Cortex of kidney (tissue), 1 donor: ENCODE measurements at places on chromosomes 13 and 19.

GRCh38 chr19:29622166-29623070 is 16.3 kb downstream of the POP4 start:
- no peak for DNase-seq

- DNase-seq: no peak
Measured at GRCh38 chr19:34767951-34768350, 5.1 kb downstream of the ZNF599 start.

- DNase-seq: no peak
Measured at GRCh38 chr19:38557205-38557799, 60.5 kb downstream of the MAP4K1 start.

GRCh38 chr13:100710176-100710575 is 35.6 kb upstream of the TMTC4 start:
- no peak for DNase-seq

- no peak for DNase-seq
Measured at GRCh38 chr13:101846701-101847100, 394.2 kb downstream of the ITGBL1 start.

DNA sequence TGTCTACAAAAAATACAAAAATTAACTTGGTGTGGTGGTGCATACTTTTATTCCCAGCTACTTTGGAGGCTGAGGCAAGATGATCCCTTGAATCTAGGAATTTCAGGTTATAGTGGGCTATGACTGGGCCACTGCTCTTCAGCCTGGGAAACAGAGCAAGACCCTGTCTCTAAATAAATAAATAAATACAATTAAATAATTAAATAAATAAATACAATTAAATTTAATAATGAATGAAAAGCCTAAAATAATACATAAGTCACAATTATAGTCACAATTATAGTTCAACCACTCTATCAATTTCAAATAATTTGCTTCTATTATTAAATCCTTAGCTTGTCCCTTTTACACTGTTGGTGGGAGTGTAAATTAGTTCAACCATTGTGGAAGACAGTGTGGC is 146.4 kb upstream of the RFC3 start:
- DNase-seq: no peak

DNA sequence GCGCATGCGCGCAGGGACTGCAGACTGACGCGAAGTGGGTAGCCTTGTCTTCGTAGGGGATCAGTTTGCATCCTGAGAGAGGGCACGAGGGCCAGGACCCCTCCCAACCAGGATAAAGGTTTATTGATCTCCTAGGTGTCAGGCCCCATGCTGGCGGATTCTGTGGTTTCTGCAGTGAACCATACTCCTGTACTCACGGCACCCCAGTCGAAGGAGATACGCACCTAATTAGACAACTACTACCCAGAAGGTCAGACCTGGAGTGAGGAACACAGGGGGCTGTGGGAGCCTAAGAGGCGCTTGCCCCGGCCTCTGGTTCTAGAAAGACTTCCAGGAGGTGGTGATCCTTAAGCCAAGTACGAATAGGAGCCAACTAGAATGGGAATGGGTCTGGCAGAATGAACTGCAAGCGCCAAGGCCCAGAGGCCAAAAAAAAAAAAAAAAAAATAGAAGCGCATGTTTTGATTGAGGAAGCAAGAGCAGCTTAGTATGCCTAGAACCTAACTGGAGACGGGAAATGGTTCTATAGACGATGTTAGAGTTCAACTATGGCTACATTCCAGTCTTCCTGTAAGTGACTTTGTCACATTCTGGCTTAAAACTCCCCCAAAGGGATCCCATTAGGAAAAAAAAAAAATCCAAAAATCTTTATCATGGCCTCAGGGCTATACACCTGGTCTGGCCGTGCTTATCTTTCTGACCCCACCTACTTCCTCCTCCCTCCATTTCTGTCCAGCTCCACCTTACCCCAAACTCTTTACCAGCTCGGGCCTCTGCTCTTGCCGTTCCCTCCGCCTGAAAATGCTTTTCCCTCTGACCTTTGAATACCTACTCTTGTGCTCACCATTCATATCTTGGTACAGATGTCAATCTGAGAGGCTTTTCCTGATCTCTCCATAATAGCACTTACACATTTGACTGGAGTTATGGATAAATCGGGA is 902 bp upstream of the ZNF428 start:
- no peak for DNase-seq

DNA sequence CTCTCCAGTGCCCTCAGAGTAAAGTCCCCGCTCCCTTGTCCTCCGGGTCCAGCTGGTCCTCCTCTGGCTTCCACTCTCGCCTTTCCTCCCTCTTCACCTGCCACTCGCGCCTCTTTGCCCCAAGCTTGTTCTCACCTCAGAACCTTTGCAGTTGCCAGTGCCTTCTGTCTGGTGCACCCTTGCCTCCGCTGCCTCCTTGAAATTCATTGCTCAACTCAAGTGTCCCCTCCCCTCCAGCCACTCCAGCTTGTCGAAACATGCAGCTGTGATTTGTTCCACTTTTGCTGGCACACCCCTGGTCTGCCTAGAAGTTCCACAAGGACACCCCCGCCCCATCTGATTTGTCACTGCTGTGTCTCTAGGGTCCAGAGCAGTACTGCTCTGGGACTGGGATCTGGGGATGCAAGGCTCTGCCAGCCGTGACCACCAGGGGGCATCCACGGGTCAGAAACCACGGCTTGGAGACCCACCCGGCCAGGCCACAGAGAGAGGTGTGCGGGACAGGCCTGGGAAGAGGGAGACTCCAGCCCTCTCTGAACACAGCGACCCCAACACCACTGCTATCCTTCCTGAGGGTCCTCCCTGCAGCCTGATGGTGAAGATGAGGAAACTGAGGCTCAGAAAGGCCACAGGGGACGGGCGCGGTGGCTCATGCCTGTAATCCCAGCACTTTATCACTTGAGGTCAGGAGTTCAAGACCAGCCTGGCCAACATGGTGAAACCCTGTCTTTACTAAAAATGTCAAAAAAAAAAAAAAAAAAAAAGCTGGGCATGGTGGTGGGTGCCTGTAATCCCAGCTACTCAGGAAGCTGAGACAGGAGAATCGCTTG is 49.9 kb downstream of the AP1M1 start:
- no peak for DNase-seq

DNA sequence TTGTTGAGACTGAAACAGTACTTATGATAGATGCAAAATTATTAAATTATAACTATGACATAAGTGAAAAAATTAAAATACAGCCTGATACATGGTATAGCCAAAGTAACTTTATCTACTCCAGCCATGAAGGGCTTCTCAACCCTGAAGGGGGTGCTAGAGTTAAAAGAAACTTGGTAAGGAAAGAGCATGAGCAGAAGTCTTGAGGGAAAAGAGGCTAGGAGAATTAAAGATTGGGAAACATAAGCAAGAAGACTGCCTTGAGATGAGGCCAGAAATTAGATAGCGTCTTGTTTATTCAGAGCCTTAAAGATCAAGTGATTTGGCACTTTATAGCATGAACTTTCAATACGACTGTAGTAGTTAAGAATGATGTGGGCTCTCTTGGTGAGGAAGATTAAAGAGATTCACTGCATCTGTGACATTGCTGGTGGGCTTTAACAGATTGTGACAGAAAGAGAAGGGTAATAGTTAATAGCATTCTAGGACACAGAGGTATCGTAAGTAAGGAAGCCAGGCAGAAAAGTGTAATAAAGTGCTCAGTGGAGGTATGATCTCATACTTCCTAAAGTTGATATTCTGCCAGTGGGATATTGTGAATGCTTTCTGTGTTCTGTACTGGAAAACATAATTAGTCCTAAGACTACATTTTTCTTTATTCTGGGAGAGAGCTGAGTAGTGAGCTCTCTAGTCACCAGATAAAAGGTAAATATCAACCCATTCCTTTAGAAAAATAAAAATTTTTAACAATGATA is 385.4 kb upstream of the PRR20A start:
- no peak for DNase-seq

GRCh38 chr13:50208826-50209335 is 193.6 kb downstream of the KCNRG start:
- no peak for DNase-seq

DNA sequence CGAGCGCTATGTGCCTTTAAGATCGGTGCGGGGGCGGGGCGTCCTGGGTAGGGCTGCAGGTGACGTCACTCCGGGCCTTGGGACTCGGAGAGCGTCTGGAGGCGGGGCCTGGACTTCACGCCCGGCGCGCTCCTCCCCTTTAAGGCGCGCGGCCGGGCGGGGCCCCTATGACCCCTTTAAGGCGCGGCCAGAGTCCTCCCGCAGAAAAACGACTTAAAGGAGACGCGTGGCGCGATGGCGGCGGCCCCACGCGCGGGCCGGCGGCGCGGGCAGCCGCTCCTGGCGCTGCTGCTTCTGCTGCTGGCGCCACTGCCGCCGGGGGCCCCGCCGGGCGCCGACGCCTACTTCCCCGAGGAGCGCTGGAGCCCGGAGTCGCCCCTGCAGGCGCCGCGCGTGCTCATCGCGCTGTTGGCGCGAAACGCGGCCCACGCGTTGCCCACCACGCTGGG is at the start of gene COLGALT1:
TSS of gene COLGALT1 (plus strand) at position 170 of the 449 bp plus-strand sequence. CDS start at position 235, 65 bp downstream.
- DNase-seq: no peak

DNA sequence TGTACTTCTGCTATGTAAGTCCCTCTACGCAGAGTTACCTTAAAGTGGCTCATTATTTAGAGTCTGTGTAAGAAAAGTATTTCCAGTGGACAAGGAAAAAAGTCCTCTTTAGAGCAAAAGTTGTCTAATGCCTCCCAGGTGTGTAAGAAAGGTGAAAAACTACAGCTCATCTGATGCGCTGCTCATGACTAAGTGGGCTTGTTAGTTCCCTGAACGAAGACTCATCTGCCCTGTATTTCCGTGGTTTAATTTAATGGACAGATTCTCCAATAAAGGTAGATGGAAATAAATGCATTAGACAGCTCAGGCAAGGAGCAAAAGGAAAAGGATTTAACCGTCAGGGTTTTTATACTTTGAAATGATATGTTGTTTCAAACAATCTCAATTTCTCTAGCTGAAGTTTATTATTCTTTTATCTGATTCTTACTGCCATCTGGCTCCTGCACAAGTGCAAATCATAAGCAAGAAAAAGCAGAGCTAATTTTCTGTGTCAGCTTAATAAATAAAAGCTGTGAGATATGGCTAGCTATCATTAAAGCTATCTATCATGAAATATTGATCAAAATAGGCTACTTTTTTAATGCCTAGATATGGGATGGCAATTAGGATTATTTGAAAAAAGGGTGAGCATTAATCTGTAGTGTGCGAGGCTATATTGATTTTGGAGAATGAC is 73.7 kb upstream of the PCDH9 start:
- no peak for DNase-seq

GRCh38 chr19:19558636-19559035 is 20.6 kb downstream of the CILP2 start:
- DNase-seq: no peak

- no peak for DNase-seq
Measured at GRCh38 chr19:8640402-8641004, 10.1 kb downstream of the NFILZ start.

DNA sequence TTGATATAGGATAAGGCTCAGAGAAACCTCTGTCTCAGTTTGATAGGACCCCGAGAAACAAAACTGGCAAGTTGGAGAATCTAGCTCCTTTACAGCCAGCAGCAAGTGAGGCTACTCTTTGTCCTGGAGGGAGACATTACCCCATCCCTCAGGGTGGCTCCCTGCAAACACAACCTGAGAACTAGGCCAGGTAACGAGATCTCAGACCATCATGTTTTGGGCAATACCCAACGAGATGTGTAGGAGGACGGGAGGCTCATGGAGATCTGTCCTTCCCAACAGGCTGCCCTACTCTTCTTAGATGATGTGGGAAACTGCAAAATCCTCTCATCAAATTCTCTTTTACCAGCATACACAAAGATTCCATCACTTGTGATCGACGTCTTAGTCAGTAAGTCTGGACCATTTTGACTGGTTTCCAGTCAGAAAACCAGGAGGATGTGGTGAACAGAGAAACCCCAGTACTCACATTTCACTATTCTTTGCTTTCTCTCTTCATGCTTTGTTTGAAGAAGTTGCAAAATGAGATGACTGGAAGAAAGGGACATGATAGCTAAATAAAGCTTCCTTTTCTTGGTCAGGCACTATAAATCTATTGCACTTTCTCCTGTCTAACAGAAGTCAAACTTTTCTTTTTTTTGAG is 6.0 kb upstream of the CTU1 start:
- no peak for DNase-seq

- DNase-seq: no peak
Measured at GRCh38 chr13:67223024-67223423, 7.1 kb downstream of the PCDH9 start.

GRCh38 chr19:46919324-46919723 is 58.5 kb downstream of the ARHGAP35 start:
- no peak for DNase-seq

- no peak for DNase-seq
Measured at GRCh38 chr13:101307181-101307701, 109.1 kb downstream of the NALCN start.

DNA sequence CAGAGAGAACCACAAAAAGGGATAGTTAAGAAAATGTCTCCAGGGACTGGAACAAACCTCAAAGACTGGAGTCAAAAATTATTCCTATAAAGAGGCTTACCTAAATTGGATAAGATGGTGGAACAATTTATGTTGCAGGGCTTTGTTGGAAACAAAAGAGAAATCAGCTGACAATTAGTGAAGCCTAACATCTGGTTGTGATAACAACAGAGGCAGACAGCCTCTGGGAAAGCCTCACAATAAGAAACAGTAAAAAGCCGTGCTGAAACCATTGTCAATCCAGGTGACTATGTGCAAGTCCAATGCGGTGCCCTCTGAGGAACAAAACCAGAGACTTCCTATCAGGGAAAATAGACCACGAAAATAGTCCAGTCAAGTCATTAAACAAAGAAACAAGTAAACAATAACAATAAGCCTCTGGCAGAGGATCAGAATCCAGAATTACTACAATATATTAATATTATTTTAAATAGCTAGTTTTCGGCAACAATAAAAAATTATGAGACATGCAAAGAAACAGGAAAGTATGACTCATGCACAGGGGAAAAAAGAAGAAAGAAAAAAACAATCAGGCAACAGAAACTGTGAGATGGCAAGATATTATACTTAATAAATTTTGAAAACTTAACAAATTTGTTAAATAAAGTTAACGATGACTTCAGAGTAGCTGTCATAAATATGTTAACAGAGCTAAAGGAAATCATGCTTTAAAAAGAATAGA is 99.7 kb upstream of the RXFP2 start:
- no peak for DNase-seq

DNA sequence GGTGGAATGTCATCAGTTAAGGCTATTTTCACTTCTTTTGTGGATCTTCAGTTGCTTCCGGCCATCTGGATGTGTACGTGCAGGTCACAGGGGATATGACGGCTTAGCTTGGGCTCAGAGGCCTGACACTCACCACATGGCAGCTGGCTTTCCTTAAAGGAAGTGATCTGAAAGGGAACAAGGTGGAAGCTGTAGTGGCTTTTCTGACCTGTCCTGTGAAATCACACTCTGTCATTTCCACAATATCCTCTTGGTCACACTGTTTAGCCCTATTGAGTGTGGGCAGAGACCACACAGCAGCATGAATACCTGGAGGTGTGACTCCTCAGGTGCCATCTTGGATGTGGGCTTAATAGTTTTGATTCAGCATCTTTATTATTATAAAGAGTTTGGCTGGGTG is 4.5 kb upstream of the BAX start:
- no peak for DNase-seq

GRCh38 chr13:23500849-23501248 is 67.3 kb upstream of the SACS start:
- no peak for DNase-seq

GRCh38 chr13:59946944-59947343 is 216.8 kb downstream of the DIAPH3 start:
- DNase-seq: no peak
